DMS79 (cell line): ENCODE measurements at places on chromosomes 7 and 10.

DNA sequence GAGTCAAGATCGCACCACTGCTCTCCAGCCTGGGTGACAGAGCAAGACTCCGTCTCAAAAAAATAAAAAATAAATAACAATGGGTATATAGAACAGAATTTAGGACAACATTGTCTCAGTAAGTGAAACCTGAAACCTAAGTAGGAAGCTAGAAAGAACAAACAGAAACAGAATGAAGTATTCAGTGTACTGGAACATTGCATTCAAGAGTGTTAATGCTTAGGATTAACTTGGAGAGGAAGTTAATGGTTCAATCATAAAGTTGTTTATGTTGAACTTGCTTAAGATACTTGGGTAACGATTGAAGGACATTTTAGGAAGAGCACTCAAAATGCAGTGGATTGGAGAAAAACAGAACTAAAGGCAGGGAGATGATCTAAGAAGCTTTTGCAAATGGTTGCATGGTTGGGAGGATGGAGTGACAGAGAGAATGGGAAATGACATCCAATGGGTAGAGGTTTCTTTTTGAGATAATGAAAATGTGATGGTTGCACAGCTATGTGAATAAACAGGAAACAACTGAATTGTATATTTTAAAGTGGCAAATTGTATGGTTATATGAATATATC lies 233.7 kb downstream of the ADK start:
- DNase-seq, result peak; percentile 87

- DNase-seq, result no peak
Observed at GRCh38 chr10:67776371-67776770, 61.6 kb downstream of the DNAJC12 start.

DNA sequence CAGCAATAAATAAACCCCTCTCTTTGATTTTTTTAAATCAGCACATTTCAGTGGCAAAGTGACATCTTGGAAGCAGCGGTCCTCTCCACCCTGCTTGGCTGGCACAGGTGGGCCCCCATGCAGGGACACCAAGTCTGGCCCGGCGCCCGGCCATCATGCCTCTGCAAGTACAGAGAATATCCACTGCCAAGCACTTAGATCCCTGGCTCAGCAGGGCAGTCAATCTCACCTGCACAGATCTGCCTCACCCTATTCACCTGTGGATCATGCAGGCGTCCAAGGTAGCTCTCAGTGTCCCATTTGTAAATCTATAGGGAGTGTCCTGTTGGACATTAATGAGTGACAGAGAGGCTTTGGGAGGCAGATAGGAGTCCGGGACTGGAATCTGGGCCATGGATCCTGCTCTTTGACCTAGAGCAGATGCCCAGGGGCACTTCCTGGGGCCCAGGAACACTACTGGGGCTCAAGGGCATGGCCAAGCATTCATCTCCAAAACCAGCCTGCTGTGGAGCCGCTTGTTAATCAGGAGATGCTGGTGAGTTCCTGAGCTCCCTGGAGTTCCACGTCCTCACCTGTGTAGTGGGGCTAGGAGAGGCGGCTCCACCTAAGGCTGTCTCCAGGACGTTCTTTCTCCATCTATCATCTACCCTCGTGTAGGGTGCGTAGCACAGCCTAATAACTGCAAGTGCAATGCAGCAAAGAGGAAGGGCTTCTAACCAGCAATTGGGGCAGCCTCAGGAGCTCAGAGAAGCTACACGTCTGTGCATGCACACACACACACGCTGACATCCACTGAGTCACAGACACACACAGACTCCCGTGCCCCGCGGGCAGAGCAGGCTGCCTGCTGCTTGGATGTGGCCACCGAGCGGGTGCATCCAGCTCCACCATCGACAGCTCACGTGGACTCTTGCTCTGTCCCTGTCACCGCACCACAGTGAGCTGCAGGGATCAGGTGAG lies 123.6 kb downstream of the OAT start:
- peak; percentile 10 for DNase-seq

- no peak for DNase-seq
Observed at GRCh38 chr10:29446327-29446726, 157.5 kb downstream of the LYZL1 start.

DNA sequence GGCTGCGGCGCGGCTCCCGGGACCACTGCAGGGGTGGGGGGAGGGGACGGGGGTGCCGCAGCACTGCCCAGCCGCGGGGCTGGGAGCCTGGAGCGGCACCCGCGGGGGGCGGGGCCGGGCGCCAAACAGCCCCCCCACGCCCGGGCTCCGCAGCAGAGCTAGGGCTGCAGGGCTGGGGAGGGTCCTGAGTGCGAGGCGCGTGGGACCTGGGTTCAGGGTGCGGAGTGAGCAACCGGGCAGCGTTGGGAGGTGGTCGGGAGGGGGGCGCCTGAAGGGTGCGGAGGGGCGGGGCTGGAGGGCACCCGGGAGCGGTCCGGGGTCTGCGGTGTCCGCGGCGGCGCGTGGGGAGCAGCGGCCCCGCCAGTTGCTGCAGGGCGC lies 528 bp downstream of the CAMK2G start:
- DNase-seq, result no peak

- no peak for DNase-seq
Observed at GRCh38 chr7:150897502-150898474, 45.5 kb downstream of the AOC1 start.

DNA sequence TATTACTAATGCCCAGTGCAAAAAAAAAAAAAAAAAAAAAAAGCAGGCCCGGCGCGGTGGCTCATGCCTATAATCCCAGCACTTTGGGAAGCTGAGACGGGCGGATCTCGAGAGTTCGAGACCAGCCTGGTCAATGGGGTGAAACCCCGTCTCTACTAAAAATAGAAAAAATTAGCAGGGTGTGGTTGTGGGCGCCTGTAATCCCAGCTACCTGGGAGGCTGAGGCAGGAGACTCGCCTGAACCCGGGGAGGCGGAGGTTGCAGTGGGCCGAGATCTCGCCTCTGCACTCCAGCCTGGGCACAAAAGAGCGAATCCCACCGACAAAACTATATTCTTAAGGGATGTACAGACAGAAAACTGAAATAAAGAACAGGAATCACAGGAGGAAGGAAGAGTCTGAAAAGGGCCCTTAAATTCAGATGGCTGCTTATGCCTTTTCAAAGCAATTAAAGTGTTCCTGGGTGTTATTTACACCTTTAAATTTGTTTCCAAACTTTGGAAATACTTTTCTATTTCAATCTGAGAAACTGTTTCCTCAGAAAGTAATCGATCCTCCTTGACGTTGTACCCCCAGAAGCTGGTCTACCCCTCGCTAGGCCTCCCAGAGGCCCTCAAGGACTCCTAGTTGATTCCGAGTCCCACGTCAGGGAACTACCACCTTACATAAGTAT lies 2.0 kb upstream of the KMT2E start:
- DNase-seq, result no peak

DNA sequence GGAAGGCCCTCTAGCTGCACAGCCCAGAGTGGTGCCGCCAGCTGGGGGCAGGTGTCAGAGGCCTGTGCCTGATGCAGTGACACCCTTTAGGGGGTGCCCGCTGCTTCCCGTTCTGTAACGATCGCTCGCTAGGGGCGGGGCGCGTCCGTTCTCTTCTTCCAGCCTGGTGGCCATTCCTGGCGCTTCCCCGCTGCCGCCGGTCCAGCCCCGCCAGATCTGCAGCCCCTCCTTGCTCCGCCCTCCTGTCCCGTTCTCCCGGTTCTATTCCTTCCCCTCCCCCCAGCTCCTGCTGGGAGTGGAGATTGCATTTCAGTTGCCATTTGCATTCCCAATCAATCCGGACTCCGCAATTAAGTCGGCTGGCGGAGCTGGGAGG lies 39.2 kb downstream of the AGAP3 start:
- DNase-seq, result no peak

- DNase-seq, result no peak
Observed at GRCh38 chr10:51273574-51273973, 199.3 kb downstream of the PRKG1 start.

DNA sequence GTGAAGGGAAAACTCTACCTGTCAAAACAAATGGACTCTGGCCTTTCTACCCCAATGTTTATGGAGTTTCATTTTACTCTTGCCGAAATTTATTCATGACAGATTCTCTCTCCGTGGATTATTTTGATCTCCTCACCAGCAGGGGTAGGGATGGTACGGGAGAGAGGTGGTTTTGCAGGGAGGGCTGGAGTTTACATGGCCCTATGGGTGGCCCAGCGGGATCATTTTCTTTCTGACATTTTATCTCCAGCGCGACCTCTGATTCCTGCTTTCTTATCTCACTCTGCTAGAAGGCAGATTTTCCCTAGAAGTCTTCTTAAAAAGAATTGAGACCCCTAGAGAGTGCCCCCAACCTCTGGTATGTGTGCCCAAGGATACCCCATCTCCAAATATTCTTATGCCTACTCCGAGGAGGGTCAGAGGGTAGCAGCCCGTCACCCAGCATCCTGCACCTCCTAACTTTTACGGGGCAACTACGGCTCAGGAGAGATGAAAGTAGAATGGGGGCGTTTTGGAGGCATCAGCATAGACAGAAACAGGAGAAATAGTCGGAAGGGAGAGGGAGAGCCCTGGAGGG lies 10.1 kb upstream of the GATA3 start:
- no peak for DNase-seq

GRCh38 chr7:149790146-149790548 lies 16.8 kb upstream of the ZNF467 start:
- DNase-seq, result no peak

DNA sequence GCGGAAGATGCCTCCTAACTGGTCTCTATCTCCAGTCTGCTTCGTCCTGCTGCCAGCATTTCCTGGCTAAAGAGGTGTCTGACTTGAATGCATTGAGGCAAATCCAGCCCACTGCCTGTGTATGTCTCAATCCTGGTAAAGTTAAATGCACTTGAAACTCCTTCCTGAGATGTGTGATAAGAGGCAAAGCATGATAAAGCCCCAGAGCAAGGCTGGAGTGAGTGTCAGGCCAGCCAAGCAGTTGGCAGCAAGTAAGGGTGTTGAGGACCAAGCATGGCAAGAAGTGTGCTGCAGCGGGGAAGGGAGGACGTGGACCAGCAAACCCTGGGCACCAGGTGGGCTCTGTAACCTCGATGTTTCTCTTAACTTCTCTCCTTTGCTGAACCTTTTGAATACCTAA lies 29.1 kb downstream of the LRRC18 start:
- DNase-seq, result no peak

DNA sequence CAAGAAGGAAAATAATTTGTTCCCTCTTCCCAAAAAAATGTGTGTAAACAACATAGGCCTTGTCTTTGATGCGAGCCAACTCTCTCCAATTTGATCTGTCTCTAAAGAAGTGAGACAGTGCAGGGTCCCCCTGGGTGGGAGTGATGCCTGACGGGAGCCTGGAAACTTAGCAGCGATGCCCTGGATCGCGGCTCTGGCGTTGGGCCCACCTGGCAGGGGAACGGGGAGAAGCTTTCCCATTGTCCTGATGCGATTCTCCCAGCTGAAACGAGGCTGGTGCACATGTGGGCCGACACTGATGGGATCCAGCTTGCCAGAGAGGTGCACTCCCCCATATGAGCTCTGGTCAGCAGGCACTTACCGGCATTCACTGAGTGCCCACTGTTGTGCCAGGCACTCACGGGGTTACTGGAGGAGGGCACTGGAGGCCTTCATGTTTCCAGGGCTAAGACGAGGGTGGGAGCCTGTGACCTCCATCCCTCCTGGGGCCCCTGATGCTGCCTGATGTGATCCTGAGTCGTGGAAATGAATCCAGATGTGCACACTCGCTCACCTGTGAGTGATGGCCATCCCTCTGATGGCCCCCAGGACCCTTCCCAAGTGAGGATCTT lies 132.8 kb downstream of the PTPN20 start:
- DNase-seq, result no peak

- no peak for DNase-seq
Observed at GRCh38 chr10:7756360-7756992, 31.3 kb downstream of the KIN start.

- DNase-seq, result no peak
Observed at GRCh38 chr10:27663621-27664020, 82.0 kb downstream of the MKX start.
